ENCODE measurements at places on chromosomes 6 and 20. TPM values are rescaled to one million over a fixed set of nuclear protein-coding genes. Genes with fewer than 3 reads are reported as not detected.
A peak's percentile ranks its signal among the peaks of the same experiment; 100 is the strongest.

FNDC11 gene
- 8.8 TPM for polyA plus RNA-seq

- DNase-seq, result no peak
Measured at GRCh38 chr6:110530671-110531070, 54.3 kb upstream of the SLC22A16 start.

GRCh38 chr6:157670466-157671186, 152.4 kb upstream of the SNX9 start:
- DNase-seq, result no peak

DNA sequence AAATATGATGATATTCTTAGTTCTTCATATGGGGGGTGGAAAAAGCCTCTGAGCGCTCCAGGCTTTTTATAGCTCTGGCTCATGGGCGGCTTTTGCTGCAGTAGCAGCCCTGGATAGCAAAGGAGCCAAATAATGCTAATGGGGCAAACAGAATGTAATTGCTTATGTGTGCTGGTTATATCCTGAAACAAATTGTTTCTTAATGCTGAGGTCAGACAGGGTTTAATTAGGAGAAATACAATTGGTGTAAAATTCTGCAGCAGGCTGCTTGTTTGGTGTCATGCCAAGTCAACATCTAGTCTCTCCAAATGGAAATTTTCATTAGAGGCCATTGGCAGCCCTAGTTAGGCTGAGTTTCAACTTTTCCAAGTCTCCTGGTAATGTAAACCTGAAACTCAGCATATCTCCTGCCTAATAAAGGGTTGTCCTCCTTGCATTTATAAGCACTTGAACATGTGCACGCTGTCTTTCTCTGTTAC, 530.1 kb upstream of the NOX3 start:
- DNase-seq, result no peak

DNA sequence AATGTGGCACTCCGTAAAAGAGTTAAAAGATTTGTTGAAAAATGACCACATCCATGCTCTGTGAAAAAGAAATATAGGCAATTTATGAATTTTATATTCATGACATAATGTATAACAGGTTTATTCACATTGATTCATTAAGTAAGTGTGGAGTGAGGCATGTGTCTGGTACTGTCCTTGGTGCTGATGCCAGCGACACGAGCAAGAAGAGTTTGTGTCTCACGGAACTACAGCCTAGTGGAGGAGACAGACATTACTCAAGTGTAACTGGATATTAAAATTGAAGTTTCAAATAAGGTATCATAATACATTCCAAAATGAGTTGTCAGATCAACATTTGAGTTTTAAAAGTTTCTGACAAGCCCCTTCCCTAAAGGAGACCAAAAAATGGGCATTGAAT, 158.2 kb upstream of the PRND start:
- DNase-seq, result peak; percentile 53

DNA sequence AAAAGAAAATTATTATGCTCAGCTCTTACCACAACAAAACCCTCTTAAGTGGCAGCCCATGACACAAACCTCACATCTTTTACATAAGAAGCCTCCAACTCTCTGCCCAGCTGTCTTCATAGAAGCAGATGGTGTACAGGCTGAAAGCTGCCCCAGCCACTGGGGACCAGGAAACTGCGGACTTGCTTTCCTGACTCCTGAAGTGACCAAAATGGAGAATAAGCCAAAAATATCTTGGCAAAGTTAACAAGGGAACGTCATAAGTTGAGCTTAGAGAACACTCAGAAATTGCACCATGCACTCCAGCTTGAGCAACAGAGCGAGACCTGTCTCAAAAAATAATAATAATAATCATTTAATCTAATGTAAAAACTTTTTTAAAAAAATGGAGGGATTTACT, 160.3 kb upstream of the CDYL start:
- DNase-seq, result no peak

MUC21 gene
- not detected for polyA plus RNA-seq

- no peak for DNase-seq
Measured at GRCh38 chr6:9583753-9584352, 831.0 kb downstream of the TFAP2A start.

GRM1 gene
- polyA plus RNA-seq, result 0.15 TPM

- no peak for DNase-seq
Measured at GRCh38 chr6:32327103-32327502, 44.6 kb downstream of the TSBP1 start.

GRCh38 chr6:108689272-108690161, 128.8 kb downstream of the FOXO3 start:
- DNase-seq, result no peak

SRSF12 gene
- polyA plus RNA-seq, result 1.8 TPM

GRCh38 chr6:111805511-111806164, 67.6 kb downstream of the FYN start:
- DNase-seq, result no peak
